ENCODE measurements at places on chromosomes 3 and 15.

DNA sequence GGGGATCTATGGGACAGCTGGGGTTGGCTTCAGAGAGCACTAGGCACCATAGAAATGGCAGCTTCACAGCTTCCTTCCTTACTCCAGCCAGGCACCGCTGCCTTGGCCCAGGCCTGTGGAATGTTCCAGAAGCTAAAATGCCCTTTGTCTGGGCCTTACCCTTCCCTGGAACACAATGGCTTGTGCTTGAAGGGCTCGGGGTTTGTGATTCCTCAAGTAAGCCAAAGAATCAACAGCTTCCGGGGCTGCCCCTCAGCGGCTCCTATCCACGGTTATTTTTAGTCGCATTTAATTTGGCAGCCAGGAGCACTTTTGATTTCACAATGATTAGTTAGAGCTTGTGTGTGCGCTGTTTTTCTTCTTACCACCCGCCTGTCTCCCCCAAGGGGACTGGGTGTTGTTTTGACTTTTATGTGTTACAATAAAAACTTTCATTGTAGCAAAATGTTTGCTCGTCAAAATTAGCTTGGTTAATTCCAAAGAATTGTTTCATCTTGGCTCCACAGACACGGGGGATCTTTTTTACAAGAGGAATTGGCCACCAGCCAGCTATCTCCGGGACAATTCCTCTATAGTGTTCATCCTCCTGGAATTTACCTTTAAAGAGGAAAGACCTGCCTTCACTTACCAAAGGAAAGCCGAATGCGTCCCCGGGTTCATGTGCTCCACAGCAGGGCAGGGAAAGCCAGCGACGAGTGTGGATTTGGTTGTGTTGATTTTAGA lies 73.8 kb downstream of the TLE3 start:
- peaks cover 2% of the 10 kb centered on the region for H3K27me3 ChIP-seq
- H3K27ac ChIP-seq = no peak overlapping the region
- no peak for DNase-seq

GRCh38 chr15:53549697-53550305 lies 209.7 kb downstream of the WDR72 start:
- H3K4me3 ChIP-seq = no peak overlapping the region
- H3K36me3 ChIP-seq = no peaks in the 10 kb centered on the region
- no peaks in the 10 kb centered on the region for H3K4me1 ChIP-seq

- DNase-seq = no peak
- H3K27me3 ChIP-seq = no peaks in the 10 kb centered on the region
- H3K27ac ChIP-seq = no peak overlapping the region
- no peak overlapping the region for H3K4me3 ChIP-seq
Measured at GRCh38 chr15:29711531-29711930, 110.7 kb downstream of the TJP1 start.

GRCh38 chr3:129117134-129117533 lies 4.5 kb downstream of the RAB43 start:
- peaks cover 37% of the 10 kb centered on the region for H3K4me1 ChIP-seq
- no peak for DNase-seq
- H3K27me3 ChIP-seq = no peaks in the 10 kb centered on the region
- H3K4me3 ChIP-seq = no peak overlapping the region
- no peak overlapping the region for H3K27ac ChIP-seq

GRCh38 chr3:16841904-16842271 lies 42.9 kb upstream of the PLCL2 start:
- no peaks in the 10 kb centered on the region for H3K27me3 ChIP-seq
- H3K36me3 ChIP-seq = no peaks in the 10 kb centered on the region
- H3K4me1 ChIP-seq = peaks cover 63% of the 10 kb centered on the region

DNA sequence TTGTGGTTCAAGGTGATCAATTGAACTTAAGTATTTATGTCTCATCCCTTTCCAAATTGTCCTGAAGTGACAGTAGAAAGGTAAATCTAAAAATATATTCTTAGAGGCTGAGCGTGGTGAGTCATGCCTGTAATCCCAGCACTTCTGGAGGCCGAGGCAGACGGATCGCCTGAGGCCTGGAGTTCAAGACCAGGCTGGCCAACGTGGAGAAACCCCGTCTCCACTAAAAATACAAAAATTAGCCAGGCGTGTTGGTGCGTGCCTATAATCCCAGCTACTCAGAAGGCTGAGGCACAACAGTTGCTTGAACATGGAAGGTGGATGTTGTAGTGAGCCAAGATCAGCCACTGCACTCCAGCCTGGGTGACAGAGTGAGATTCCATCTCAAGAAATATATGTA lies 226.6 kb downstream of the DPH6 start:
- H3K4me1 ChIP-seq = no peaks in the 10 kb centered on the region
- no peak overlapping the region for H3K27ac ChIP-seq
- DNase-seq = no peak
- H3K27me3 ChIP-seq = no peaks in the 10 kb centered on the region
- H3K36me3 ChIP-seq = no peaks in the 10 kb centered on the region

DNA sequence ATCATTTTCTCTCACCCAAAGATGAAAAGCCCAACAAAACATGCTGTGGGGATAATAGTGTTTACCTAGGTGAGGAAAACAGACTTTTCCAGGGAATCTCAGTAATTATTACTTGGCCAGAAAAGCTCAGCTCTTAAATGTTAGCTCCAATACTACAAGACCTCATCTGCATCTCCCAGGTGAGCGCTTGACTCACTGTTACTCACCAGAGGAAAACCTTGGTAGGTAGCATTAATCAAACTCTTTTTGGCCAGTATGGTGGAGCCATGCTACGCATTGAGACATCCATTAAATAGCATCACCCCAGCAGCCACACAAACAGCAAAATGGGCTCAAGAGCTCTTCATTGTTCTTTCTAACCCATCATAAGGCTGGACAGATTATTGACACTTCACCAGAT lies 99.0 kb downstream of the TIGIT start:
- peaks cover 14% of the 10 kb centered on the region for H3K36me3 ChIP-seq
- no peak overlapping the region for H3K4me3 ChIP-seq
- DNase-seq = no peak
- H3K27ac ChIP-seq = no peak overlapping the region
- H3K27me3 ChIP-seq = no peaks in the 10 kb centered on the region
- peaks cover 17% of the 10 kb centered on the region for H3K4me1 ChIP-seq

DNA sequence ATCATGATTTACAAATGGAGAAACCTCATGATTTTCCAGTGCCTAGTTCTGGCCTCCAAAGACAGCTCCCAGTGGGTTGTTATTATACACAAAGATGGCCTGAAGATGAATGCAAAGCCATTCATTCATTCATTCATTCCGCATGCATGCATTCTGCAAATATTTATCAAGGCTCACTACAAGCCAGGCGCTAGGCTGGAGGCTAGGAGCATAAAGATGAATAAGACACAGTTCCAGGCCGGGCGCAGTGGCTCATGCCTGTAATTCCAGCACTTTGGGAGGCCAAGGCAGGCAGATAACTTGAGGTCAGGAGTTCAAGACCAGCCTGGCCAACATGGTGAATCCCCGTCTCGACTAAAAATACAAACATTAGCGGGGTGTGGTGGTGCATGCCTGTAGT lies 2.4 kb upstream of the PSMD2 start:
- H3K27ac ChIP-seq = no peak overlapping the region
- DNase-seq = no peak
- peaks cover 5% of the 10 kb centered on the region for H3K27me3 ChIP-seq
- peaks cover 23% of the 10 kb centered on the region for H3K4me1 ChIP-seq
- no peak overlapping the region for H3K4me3 ChIP-seq
- H3K36me3 ChIP-seq = peaks cover 21% of the 10 kb centered on the region

DNA sequence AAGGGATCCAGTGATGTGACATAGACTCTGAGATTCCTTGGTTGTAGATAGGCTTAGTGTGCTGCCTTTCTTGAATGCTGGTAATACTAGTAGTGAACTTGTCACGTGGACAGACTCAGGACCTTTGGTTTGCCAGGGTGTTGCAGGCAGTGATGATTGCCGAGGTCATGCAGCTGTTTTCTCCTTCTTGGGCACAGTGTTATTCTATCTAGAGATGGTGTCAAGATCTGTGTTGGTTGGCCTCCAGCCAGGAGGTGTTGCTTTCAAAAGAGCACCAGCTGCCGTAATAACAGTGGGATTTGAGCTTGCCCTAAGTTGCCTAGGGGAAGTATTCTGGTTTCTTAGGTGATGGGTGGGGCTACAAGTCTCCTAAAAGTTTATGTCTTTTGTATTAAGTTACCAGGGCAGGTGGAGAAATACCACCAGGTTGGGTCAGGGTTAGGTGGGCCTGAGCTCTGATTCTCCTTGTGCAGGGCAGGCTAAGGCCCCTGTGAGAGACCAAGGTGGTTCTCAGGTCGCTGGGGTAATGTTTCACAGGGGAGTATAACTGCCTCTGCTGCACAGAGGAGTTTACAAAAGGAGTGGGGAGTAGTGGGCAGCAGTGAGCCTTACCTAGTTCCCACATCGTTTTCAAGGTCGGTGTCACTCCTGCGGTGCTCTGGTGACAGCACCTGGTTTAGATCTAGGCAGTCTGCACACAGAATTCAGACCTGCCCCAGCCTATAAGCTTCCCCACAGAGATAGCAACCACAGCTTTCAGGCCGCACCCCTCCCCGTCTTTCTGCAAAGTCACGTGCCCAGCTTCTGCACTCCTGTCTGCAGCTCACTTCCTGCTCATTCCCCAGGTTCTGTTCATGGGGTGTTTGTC lies 350.3 kb downstream of the DOCK3 start:
- H3K36me3 ChIP-seq = no peaks in the 10 kb centered on the region
- H3K27ac ChIP-seq = no peak overlapping the region
- peaks cover 6% of the 10 kb centered on the region for H3K4me1 ChIP-seq
- H3K4me3 ChIP-seq = no peak overlapping the region
- no peak for DNase-seq
- peaks cover 31% of the 10 kb centered on the region for H3K27me3 ChIP-seq

DNA sequence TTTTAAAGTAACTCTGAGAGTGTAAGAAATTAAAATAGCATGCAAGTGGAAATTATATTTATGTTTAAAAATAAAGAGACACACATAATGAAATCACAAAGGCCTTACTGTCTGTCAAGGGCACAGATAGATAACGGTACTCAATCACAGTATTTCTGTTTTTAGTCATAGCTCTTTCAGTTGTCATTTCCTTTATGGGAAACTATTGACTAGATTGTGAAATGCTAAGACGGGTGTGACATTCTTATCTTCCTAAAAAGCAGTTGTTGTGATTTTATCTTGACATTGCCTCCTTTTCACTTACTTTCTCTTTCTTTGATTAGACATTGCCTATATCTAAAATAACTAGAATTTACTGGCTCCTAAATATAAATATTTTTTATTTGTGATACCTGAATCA lies 100.1 kb upstream of the PLSCR5 start:
- no peak overlapping the region for H3K4me3 ChIP-seq
- H3K36me3 ChIP-seq = no peaks in the 10 kb centered on the region
- H3K27me3 ChIP-seq = no peaks in the 10 kb centered on the region
- no peaks in the 10 kb centered on the region for H3K4me1 ChIP-seq
- no peak for DNase-seq
- no peak overlapping the region for H3K27ac ChIP-seq

- no peaks in the 10 kb centered on the region for H3K27me3 ChIP-seq
- no peak overlapping the region for H3K27ac ChIP-seq
- H3K4me3 ChIP-seq = no peak overlapping the region
- DNase-seq = no peak
- no peaks in the 10 kb centered on the region for H3K4me1 ChIP-seq
Measured at GRCh38 chr15:35167675-35168074, 82.6 kb upstream of the NANOGP8 start.

DNA sequence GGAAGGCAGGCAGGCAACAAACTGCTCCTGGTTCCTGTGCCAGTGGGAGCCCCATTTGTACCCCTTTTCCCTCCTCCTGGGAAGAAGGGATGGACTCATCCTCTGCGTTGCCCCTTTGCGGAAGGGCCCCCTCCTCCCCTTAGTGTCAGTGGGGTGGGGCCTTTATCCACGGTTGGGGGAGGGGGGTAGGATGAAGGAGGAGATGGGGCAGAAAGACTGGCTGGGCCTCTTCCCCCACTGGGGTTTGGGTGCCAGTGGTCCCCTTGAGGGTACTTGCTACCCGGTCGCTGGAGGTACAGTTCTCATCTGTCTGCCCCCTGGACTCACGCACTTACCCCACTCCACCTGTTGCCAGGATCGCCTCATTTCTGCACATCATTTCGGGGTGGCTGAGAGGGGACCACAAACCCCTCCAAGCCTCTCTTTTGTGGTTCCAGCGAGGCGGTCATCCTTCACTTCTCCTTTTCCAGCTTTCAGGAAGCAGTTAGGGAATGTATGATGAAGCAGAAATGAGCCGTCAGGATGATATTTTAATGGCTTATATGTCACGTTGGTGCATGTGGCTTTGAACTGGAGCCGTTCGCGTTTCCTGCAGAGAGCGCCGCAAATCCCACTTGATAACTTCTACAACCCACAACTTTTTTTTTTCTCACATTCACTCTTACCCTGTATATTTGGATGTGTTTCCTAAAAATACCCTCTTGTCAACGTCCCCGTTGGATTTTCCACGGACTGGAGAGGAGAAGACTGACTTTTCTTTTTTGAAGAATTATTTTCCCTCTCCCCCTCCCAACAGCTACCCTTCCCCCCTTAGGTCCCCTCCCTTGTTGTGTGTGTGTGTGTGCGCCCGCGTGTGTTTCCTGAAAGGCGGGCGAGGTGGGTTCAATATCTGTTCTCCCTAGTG lies at the start of gene ZIC4:
Gene ZIC4 (minus strand): TSS at position 516 of the 904 bp plus-strand sequence. CDS start 3,746 bp downstream, outside the sequence.
- peaks cover 12% of the 10 kb centered on the region for H3K4me1 ChIP-seq
- H3K4me3 ChIP-seq = no peak within 1 kb of the TSS

DNA sequence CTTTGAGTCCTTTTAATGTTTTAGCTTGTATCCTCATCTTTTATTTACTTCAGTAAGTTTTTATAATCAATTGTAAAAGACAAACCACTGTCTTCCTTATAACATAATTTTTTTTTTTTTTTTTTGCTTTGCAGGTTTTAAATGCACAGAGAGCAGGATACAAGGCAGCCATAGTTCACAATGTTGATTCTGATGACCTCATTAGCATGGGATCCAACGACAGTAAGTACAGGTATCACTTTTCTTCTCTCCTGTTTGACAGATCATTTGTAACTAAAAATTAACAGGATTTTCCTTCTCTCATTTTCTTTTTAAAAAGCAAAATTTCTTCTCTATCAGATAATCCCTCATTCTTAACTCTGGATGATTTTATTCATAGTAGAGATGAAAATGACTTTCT lies 75.4 kb downstream of the PFN2 start:
- H3K4me3 ChIP-seq = no peak overlapping the region
- no peak for DNase-seq
- no peak overlapping the region for H3K27ac ChIP-seq
- H3K27me3 ChIP-seq = no peaks in the 10 kb centered on the region

DNA sequence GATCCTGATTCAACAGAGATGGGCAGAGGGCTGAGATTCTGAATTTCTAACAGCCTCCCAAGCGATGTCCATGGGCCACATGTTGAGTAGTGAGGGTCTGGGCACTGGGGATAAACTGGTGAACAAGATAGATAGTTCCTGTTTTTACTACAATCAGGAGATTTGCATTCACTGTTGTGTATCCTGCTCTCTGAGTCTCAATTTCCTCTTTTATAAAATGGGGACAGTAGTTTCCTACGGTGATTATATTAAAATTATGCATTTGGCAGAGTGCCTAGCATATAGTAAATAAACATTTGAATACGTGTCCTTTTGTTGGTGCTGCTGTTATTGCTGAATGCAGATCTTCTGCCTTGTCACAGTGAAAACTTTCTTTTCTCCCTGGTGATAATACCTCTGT lies 102.5 kb downstream of the MYH15 start:
- no peak for DNase-seq
- peaks cover 29% of the 10 kb centered on the region for H3K4me1 ChIP-seq
- peak overlapping the region; percentile 87 for H3K27ac ChIP-seq
- no peaks in the 10 kb centered on the region for H3K27me3 ChIP-seq
- H3K36me3 ChIP-seq = no peaks in the 10 kb centered on the region
- no peak overlapping the region for H3K4me3 ChIP-seq

- no peaks in the 10 kb centered on the region for H3K27me3 ChIP-seq
- DNase-seq = no peak
- H3K4me3 ChIP-seq = no peak overlapping the region
- H3K27ac ChIP-seq = no peak overlapping the region
Measured at GRCh38 chr3:85652360-85652759, 693.6 kb downstream of the CADM2 start.

Data from activated B cell treated with CpG ODN at 0.5 μM for 24 hours (primary cell).